WTC11 (cell line): ENCODE measurements at places on chromosomes 11 and 22. TPM values are rescaled to one million over a fixed set of nuclear protein-coding genes. Genes with fewer than 3 reads are reported as not detected.

TCN2 gene
- total RNA-seq: 34.7 to 39.0 TPM (median 36.7 TPM) in 3 replicates

OR5B21 gene
- not detected in 3 replicates for total RNA-seq

SLCO2B1 gene
- 0.57 to 0.92 TPM (median 0.60 TPM) in 3 replicates for total RNA-seq

ARHGAP20 gene
- total RNA-seq: 0.07 to 0.15 TPM (median 0.07 TPM) in 3 replicates
